Progenitor cell of endocrine pancreas (in vitro differentiated cells): ENCODE measurements at places on chromosomes 7 and 10.

DNA sequence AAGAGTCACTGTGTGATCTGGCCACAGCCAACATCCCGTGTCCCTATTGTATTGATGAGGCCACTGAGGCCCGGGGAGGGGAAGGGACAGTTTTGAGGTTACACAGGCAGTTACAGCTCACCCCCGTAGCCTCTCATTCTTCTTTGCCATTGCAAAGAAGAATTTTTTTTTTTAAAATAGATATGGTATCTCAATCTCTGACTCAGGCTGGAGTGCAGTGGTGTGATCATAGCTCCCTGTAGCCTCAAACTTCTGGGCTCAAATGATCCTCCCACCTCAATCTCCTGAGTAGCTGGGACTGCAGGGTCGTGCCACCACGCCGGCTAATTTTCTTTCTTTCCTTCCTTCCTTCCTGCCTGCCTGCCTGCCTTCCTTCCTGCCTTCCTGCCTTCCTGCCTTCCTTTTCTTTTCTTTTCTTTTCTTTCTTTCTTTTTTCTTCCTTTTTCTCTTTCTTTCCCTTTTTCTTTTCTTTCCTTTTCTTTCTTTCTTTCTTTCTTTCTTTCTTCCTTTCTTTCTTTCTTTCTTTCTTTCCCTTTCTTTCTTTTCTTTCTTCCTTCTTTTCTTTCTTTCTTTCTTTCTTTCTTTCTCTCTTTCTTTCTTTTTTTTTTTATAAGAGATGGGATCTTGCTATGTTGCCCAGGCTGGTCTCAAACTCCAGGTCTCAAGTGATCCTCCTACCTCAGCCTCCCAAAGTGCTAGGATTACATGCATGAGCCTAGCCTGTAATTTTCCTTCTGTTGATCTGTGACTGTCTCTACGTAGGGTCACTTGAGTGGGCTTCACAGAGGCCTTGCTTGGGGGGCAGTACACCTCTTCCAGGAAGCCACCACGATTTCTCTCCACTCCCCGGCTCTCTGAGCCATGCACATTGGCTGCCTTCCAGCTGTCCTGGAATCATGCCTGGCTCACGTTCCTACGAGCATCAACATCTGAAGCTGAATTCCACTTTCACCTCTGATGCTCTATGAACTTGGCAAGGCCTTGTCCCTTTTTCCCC, 31.3 kb downstream of the TMEM270 start:
- DNase-seq = no peak

DNA sequence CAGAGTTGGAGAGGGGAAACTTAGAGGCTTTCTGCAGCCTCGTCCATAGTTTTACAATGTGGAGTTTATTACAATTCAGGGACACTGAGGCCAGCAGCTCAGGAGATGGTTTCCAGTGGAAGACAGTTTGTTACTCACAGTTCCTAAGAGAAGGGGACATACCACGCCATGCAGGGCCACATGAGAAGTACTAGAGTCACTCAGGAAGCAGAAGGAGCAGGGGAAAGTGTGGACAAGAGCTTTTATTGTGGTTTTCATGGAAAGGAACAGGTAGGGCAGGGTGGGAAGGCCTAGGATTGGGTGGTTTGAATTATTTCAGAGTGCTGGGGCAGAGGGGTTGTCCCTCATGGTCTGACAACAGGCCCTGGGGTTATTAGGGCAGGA, 292.1 kb upstream of the IGFBP3 start:
- DNase-seq = no peak

DNA sequence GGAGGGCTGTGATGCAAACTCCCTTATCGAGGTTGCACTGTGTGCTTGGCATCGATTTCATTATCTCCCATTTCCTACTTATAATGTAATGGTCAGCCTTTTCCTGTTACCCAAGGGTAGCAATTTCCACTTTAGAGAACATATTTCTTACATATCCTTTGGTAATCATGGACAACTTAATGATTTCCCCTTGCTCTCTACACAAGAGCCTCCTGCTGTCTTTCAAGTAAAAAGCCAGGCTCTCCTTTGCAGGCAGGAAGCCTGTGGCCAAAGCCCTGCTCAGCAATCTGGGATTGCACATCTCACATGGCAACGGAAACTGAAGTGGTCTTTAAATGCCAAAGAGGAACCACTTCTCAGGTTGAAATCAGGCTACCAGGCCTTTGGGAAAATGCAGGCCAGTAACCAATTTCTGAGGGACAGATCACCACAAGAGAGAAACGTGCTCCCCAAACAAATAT, 86.7 kb upstream of the IKZF1 start:
- no peak for DNase-seq

- DNase-seq = no peak
These were observed 27.8 kb downstream of the GSDME start for GRCh38 chr7:24729365-24730017.

DNA sequence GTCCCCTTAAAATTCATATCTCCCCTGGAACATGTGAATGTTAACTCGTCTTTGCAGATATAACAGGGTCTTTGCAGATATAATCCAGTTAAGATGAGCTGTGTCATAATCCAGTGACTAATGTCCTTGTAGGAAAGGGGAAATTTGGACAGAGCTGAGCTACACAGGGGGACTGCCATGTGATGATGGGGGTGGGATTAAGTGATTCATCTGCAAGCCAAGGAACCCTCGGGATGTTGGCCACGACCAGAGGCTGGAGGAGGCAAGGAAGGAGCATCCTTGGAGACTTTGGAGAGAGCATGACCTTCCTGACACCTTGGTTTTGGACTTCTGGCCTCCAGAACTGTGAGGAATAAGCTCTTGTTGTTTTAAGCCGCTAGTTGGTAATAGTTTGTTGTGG, 153.9 kb upstream of the PCBD1 start:
- DNase-seq = no peak

DNA sequence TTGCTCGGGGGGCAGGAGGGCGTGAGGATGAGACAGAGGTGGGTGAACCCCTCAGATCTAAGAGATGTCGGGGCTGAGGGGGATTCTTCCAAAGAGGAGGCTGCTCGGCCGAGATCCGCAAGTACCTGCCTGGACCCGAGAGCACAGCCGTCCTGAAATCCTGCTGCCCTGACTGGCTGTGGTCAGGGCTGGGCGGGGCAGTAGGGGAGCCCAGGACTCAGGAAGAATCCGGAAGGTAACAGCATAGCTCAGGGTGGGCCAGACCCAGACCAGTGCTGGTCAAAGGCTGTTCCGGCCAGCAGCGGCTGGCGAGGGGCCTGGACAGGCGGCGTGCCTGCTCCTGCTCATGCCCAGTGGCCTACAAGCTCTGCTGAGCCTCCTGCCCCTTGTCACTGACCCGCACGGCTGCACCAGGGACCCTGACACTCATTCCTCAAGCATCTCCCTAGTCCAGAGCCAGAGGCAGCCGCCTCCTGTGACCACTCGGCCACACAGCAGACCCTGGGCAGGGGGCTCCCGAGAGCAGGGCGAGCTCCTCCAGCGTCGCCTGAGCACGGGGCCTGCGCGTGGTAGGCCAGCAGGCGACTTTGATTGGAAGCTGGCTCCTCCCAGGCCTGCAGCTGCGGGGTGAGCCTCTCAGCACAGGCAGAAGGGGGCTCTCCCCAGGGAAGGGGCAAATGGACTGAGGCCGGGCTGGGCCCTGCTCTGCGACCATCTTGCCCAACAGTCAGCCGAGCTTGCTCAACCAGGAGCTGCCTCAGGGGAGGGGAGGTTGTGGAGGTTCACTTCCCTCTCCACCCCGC, 3.1 kb upstream of the ADAP1 start:
- DNase-seq = no peak

DNA sequence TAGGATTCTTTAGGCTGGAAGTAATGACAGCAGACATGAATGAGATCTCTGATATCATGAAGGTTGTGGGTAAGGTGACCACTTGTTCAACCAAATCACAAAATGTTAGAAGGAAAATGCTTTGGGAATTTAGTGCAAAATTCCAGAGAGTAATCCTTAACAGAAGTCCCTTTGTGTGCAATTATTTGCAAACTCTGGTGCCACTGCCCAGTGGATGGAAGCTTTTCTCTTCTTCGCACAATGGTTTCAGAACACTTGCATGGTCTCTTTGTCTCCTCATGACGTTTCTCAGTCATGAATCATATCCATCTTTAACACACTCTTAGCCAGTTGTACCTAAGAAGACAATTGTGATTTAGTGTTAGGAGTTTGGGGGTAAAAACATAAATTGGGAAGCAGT, 570.4 kb upstream of the ANKRD30A start:
- DNase-seq = no peak

- DNase-seq = no peak
These were observed 20.4 kb downstream of the CCNY start for GRCh38 chr10:35356725-35357092.

DNA sequence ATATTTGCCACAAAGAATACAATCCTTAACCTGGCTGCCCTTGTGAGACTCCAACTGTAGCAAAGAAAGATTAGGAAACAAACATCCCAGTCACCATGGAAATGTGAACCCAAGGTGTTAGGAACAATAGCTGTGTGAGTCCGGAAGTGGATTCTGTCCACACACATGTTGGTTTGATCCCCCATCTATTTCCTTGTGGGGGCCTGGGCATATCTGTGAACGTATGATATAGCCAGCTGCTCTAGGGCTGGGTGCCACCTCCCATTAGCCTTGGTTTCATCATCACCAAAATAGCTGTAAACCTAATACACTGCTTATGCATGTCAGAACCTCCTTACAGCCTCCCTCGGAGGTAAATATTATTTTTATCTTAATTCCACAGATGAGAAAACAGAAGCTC, 26.4 kb downstream of the GRK5 start:
- DNase-seq = no peak

- no peak for DNase-seq
These were observed 400.4 kb upstream of the POM121L12 start for GRCh38 chr7:52635021-52635420.

GRCh38 chr7:77276120-77276519, 76.5 kb upstream of the FGL2 start:
- no peak for DNase-seq

DNA sequence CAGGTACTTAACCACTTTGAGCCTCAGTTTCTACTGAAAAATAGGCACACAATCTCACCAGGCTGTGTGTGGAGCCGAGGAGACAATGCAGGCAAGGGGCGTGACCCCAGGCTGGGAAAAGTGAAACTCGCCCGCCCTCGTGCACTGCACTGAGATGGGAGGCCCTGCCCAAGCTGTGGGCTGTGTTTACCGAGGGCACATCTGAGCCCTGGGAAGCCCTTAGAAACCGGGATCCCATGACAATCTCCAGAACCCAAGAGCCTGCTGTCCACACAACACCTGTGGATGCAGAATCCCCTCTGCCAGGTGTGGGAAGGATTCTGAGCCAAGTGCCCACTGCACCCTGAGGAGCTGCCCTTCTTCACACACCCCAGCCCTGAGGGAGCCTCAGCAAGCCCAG, 198.3 kb downstream of the GRID1 start:
- DNase-seq = no peak
